ENCODE measurements at places on chromosomes 7 and 10.

- DNase-seq: no peak
Measured at GRCh38 chr7:91551377-91552175, 287.3 kb downstream of the FZD1 start.

GRCh38 chr7:72403458-72404076, 8.6 kb downstream of the CALN1 start:
- no peak for DNase-seq

DNA sequence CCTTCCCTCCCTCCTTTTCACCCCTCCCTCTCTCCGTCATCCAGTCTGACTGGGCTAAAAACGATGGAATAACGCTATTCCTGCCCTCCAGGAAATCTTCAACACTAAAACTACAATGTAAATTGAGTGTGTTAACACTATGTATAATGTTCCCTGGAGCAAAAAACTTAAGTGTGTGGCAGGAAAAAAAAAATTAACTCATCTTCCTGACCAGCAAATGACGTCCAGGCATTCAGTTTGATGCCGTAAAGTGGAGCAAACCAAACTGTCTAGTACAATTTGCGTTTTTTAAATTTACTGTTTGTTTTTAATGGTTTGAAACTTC, 545 bp upstream of the MTPN start:
- DNase-seq: no peak

- DNase-seq: no peak
Measured at GRCh38 chr10:43854007-43854406, 205.3 kb upstream of the ZNF32 start.

DNA sequence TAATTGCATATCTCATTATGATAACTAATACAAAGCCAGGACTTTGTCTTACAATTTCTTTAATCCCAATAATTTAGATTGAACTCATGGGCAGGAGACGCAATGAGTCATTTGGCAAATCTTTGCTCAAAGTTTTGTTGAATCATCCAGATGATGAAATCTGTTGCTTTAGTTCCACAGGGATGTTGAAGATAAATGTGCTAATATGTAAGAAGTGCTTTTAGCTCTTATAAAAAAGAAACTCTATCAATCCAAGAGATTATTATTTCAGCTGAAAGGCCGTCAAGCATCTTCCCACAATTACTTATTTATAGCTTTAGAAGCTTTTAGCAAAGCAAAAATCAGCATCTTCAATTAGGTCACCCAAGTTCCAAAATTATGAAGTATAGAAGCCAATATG, 36.8 kb upstream of the ANK3 start:
- no peak for DNase-seq

- no peak for DNase-seq
Measured at GRCh38 chr7:43439631-43440401, 143.1 kb upstream of the STK17A start.

GRCh38 chr7:47622946-47623640, 41.2 kb upstream of the TNS3 start:
- no peak for DNase-seq

DNA sequence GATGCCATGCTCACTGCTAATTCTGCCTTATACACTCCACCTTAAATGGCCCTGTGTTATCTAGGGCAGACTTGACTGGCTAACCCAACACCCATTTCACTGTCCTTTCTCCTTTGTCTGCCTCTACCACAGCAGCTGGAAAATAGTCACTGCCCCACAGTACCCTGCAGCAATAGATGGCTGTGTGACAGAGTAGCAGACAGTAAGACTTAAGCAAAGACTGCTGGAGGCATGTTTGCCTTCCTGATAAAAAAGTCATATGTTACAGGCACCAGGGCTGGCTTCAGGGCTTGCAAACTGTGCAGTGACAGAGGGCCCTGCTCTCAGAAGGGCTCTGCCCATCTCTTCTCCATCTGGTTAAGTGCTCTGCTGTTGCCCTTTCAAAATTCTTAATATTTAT, 332.6 kb upstream of the GHITM start:
- no peak for DNase-seq

- no peak for DNase-seq
Measured at GRCh38 chr7:94330269-94331020, 64.2 kb upstream of the COL1A2 start.

- DNase-seq: no peak
Measured at GRCh38 chr10:47378606-47379444, 5.3 kb downstream of the ZNF488 start.

GRCh38 chr7:7970531-7971307, 2.1 kb downstream of the GLCCI1 start:
- DNase-seq: no peak

- DNase-seq: no peak
Measured at GRCh38 chr7:128036226-128036940, 5.1 kb upstream of the LRRC4 start.

DNA sequence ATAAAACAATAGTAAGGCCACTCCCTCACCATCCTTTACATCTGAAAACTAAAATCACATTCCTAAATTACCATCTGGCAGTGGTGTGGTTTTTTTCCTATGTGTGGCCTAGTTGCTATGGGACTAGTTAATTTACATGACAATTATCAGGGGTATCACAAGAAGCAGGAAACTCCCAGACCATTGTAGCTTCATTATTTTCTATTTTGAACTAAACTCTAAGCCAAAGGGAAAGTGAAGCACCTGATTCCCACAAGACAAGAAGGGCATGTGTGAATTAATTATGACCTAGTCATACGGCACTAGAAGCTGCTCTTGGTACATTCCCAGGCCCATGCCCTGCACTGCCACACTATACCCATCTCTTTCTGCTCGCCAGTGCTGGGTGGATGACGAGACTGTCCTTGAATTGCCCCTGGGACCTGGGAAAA, 103.4 kb downstream of the ATXN7L1 start:
- no peak for DNase-seq

DNA sequence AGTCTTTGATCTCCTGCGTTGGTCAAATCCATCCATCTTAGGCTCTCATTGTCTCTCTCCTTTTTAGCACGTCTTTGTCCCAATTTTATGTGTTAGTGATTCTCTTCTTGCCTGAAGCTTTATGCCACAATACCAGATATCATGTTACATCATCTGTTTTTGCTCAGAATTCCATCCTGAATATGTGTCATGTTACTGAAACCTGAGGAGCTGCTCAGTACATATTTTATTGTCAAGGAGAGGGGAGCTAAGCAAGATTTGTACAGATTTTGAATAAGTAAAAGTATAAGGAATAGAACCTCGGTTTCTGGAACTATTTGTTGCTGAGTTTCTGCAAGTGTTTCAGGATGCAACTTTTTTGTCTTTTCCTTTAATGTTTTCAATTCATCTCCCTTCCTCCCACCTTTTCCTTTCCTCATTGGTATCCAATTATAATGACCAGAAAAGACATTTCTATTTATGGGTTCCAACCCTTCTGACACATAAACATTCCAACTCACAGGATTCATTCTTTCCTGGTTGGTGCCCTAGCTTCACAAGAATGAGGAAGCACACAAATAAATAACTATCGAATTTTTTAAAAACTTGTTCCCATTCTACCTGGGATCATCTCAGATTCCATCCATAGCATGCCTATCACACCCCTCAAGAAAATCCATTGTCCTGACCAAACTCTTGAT, 291.8 kb downstream of the CRPPA start:
- no peak for DNase-seq

- no peak for DNase-seq
Measured at GRCh38 chr10:71290806-71291527, 28.1 kb upstream of the SLC29A3 start.

DNA sequence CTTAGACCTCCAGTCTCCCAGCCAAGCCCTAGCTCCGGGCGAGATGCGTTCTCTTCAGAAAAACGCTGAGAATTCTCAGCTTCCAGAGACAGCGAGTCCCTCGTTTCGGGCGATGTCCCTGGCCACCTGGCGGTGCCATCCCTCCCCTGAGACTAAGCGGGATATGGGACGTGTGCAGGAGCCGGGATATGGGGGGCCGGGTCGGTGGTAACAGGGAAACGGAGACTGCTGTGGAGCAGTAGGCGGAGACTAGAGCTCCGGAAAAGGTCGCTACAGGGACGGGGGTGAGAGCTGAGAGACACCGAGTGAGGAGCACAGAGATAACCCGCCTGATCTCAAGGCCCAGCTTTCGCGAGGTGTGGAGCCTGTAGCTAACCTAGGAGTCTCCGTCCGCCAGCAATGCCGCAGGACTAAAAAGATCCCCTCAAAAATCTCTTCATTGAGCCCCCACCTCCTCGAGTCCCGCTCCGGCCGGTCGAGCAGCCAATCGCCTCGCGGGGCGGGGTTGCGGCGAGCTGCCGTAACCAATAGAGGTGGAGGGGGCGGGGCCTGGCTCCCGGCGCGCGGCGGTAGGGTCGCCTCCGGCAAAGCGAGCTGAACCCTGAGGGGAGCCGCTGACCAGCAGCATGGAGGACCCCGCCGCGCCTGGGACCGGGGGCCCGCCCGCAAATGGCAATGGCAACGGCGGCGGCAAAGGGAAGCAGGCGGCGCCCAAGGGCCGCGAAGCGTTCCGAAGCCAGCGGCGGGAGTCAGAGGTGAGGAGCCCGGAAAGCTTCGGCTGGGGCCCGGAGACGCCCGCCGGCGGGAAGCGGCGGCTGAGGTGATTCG, at the start of gene STRIP2:
STRIP2 (plus strand) TSS at position 586 of the 828 bp plus-strand sequence; CDS start at position 627, 41 bp downstream.
- peak; percentile 69 for DNase-seq

- no peak for DNase-seq
Measured at GRCh38 chr7:16399265-16399831, 22.0 kb downstream of the CRPPA start.

DNA sequence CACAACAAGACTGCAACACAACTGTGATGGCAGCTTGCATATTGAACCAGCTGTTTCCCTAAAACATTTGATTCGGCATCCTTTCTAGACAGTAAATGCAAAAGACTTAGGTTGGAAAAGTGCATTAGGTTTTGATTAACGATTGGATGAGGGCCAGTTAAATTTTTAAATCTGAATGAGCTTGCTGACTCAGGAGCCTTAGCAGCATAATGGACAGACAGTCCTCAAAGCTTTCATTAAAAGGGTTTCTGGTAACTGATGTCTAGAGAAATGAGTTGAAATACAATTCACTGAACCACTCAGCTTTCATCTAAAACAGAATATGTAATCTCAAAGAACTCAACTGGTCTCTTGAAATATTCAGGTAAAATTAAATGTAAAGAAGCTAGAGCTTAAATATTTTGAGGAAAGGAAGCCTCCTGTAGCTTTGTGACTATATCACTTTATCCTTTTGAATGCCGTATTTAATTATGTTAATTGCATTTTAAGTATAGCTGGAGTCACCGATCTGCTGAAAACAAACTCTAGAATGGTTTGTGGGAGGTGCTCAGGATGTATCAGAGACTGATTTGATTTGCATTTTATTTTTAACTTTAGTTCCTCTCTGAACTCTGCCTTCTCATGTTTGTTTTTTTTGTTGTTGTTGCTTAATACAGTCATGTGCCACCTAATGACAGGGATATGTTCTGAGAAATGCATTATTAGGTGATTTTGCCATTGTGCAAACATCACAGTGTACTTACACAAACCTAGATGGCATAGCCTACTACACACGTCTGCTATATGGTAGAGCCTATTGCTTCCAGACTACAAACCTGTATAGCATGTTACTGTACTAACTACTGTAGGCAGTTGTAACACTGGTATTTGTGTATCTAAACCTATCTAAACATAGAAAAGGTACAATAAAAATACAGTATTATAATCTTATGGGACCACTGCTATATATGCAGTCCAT, 29.2 kb upstream of the ATRNL1 start:
- DNase-seq: no peak

- DNase-seq: no peak
Measured at GRCh38 chr10:113609704-113610108, 54.1 kb downstream of the NRAP start.

DNA sequence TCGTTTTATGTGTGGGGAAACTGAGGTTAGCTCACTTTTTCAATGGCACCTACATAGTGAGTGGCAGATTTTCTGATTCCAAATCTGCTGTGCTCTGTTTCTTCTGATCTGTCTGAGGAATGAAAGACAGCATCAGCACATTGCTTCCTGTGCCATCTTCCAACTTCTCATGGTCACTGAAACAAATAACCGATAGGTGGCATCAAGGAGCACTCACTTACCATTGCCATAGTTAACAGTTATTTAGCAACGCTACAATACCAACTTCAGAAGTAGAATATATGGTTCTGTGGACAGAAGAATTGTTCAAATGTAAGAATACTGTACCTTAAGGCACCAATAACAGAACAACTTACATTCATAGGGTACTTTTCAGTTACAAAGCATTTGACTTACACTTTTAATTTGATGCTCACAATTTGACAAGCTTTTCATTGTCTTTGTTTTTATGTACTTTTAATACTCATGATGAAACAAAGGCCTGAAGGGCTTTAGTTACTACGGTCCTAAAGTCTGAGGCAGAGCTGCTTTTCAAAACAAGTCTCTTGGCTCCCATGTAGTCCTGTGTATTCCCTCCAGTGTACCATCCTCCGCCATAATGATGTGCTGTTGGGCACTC, 228.9 kb upstream of the TCF7L2 start:
- DNase-seq: no peak

DNA sequence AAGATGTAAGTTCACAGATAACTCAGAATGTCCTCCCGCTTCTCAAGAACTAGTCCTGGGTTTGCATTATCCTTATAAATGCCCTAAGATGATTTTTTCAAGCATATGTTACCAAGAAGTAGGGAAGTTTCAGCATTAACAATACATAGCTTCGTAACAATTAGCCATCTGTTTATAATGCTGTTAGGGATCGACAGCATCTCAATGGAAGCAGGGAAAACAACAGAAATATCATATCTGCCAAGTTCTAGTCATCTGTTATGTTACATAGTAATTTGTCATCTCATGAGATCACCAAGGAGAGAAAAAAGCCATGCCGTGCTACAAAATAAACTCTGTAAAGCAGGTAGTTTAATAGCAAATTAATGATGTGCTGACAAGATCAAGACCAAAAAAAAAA, 731.5 kb upstream of the C7orf33 start:
- no peak for DNase-seq

DNA sequence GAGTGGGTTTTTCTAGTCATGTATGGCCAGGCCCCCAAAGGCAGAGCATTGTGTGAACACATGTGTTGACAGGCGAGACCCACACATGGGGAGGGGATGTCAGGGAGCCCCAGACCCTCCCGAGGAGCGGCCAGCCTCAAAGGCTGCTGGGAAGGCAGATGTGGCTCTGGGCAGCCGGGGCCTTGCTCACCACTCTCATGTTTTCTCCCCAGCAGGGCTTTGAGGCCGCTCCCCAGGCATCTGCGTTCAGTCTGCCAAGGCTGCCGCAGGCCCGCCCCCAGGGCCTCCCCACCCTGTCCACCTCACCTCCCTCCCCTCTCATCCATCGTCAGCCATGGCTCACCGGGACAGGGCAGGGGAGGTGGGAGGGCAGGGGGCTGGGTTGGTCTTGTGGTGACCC, 16.6 kb upstream of the VSIR start:
- DNase-seq: no peak

- DNase-seq: no peak
Measured at GRCh38 chr10:624605-625332, 64.7 kb downstream of the DIP2C start.

DNA sequence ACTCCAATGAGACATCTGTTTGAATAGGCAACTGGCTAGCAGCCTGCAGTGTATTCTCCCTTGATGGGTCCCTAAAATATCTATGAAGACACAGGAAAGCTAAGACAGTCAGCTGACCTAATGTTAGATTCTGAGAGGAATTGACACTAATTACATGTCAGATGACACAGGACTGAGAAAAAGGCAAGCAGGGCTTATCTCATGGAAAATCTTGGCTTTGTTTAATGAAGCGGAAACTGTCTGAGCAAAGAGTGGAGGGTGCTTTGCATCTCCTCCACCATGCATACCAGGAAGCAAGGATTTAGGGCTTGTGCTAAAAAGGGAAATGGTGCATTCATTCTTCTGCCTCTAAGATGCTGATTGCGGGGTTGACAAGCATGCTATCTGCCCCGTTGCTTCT, 135.5 kb upstream of the GLI3 start:
- DNase-seq: no peak

- no peak for DNase-seq
Measured at GRCh38 chr7:152136686-152137085, 111.2 kb downstream of the GALNT11 start.

Data from stimulated activated CD4-positive, alpha-beta T cell treated with anti-CD3 and anti-CD28 coated beads, TNF-alpha, amount 100 ng/mL, for 1 hour (primary cell).